ENCODE measurements at places on chromosomes 6 and 20. TPM values are rescaled to one million over a fixed set of nuclear protein-coding genes. Genes with fewer than 3 reads are reported as not detected.

DNA sequence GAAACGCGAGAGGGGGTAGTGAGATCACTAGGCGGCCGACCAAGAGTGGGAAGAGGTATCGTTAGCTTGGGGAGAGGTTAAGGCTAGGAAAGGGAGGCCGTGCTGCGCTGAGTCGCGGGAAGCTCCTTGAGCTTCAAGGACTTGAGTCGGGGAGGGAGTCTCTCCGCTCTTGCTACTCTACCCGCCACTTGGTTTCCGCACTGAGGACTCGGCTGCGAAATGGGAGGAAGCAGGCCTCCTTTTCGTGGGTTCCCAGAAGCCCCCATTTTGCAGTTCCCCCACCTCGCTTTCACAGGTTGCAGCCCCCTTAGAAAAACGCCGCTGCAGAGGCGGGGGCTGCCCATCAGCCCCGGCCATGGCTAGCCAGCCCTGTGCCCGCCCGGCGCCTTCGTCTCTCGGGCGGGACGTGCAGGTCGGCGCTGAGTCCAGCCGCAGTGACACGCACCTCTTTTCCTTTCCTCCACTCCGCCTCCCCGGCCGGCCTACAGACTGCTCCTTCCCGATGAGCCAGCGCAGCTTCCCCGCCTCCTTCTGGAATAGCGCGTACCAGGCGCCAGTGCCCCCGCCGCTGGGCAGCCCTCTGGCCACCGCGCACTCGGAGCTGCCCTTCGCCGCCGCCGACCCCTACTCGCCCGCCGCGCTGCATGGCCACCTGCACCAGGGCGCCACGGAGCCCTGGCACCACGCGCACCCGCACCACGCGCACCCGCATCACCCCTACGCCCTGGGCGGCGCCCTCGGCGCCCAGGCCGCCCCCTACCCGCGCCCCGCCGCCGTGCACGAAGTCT, 4.9 kb downstream of the VGLL2 start:
- no peak for DNase-seq
- H3K36me3 ChIP-seq, result no peaks in the 10 kb centered on the region
- H3K27me3 ChIP-seq, result no peaks in the 10 kb centered on the region
- peaks cover 7% of the 10 kb centered on the region for H3K4me1 ChIP-seq
- H3K4me3 ChIP-seq, result no peak overlapping the region

The AKAP12 gene
- total RNA-seq, result 125 TPM

- H3K4me3 ChIP-seq, result no peak overlapping the region
- H3K4me1 ChIP-seq, result peaks cover 2% of the 10 kb centered on the region
- H3K27ac ChIP-seq, result no peak overlapping the region
- no peaks in the 10 kb centered on the region for H3K27me3 ChIP-seq
- no peak for DNase-seq
Measured at GRCh38 chr6:112665815-112666214, 318.7 kb downstream of the RFPL4B start.

DNA sequence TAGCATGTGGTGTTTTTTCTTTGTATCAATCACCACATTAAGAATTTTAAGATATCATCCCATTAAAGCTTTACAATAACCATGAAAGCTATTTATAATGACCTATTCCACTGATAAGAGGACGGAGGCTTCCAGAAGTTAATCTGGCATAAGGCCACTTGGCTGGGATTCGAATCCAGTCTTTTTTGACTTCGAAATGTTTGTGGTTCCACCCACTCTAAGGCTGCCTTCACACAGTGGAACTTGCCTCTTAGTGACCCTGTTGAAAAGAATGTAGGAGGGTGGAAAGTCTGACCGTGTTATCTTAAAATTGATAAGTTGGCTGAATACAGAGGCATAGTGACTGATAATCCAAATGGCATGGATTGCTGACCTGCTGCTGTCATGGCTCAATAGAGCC, 959.7 kb downstream of the KIF16B start:
- H3K27ac ChIP-seq, result no peak overlapping the region
- no peak for DNase-seq
- H3K27me3 ChIP-seq, result no peaks in the 10 kb centered on the region
- H3K4me3 ChIP-seq, result no peak overlapping the region

- no peak overlapping the region for H3K4me3 ChIP-seq
- H3K27me3 ChIP-seq, result no peaks in the 10 kb centered on the region
- H3K4me1 ChIP-seq, result no peaks in the 10 kb centered on the region
- H3K36me3 ChIP-seq, result no peaks in the 10 kb centered on the region
- H3K27ac ChIP-seq, result no peak overlapping the region
Measured at GRCh38 chr6:12229332-12229731, 60.8 kb upstream of the EDN1 start.

The ACTL10 gene
- 1.0 TPM for total RNA-seq

GRCh38 chr20:9114709-9115108, 45.8 kb downstream of the PLCB4 start:
- H3K4me3 ChIP-seq, result no peak overlapping the region
- DNase-seq, result no peak
- H3K27ac ChIP-seq, result no peak overlapping the region
- H3K36me3 ChIP-seq, result no peaks in the 10 kb centered on the region

DNA sequence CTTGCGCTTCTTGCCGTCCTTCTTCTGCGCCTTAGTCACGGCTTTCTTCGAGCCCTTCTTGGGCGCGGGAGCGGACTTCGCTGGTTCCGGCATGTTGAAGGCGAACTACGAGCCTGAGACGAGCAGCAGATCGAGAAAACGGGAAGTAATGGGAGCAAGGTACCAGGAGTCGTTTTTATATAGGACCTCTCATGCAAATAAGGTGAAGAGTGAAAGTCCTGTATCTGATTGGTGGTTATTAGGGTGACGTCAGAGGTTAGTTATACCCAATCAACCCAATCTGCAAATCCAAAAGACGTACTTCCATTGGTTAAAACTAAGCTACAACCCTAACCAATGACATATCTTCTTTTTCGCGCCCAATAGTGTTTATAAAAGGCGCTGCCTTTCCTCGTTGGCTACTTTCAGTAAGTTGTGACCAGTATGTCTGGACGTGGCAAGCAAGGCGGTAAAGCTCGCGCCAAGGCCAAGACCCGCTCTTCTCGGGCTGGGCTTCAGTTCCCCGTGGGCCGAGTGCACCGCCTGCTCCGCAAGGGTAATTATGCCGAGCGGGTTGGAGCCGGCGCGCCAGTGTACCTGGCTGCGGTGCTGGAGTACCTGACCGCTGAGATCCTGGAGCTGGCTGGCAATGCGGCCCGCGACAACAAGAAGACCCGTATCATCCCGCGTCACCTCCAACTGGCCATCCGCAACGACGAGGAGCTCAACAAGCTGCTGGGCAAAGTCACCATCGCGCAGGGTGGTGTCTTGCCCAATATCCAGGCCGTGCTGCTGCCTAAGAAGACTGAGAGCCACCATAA, 100.6 kb upstream of the PRSS16 start:
- peak overlapping the region; percentile 42 for H3K4me3 ChIP-seq
- peaks cover 7% of the 10 kb centered on the region for H3K4me1 ChIP-seq
- H3K36me3 ChIP-seq, result no peaks in the 10 kb centered on the region
- H3K27me3 ChIP-seq, result no peaks in the 10 kb centered on the region
- peak overlapping the region; percentile 84 for H3K27ac ChIP-seq

DNA sequence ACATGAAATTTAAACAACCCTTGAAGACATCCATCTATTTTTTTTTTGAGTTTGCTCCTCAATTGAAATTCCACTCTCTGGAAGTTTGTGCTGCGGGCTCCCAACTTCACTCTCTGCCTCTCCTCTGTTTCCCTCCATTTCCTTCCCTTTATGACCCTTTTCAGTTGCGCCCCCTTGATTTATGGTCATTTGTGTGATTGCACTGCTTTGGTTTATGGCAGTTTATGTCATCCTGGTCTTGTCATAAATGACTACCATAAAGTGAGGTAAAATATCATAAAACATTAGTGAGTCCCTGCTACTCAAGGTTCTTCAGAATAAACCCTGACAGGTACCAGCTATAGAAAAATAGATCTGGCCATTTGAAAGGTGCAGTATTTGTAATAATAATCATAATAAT, 348.3 kb upstream of the ZFP64 start:
- no peaks in the 10 kb centered on the region for H3K36me3 ChIP-seq
- no peak overlapping the region for H3K4me3 ChIP-seq
- no peaks in the 10 kb centered on the region for H3K4me1 ChIP-seq
- no peaks in the 10 kb centered on the region for H3K27me3 ChIP-seq
- no peak overlapping the region for H3K27ac ChIP-seq
- DNase-seq, result no peak

DNA sequence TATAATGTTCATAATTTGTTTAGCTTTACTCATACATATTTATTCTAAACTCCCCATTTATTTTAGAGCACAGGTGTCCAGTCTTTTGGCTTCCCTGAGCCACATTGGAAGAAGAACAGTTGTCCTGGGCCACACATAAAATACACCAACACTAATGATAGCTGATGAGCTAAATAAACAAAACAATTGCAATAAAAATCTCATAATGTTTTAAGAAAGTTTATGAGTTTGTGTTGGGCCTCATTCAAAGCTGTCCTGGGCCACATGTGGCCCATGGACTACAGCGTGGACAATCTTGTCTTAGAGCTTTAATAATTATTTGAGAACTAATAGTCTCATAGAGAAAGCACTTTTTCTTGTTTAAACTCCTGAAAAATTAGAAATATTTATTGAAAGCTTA, 131.3 kb downstream of the MYO6 start:
- no peak for DNase-seq
- no peaks in the 10 kb centered on the region for H3K4me1 ChIP-seq
- no peak overlapping the region for H3K27ac ChIP-seq
- no peak overlapping the region for H3K4me3 ChIP-seq
- no peaks in the 10 kb centered on the region for H3K36me3 ChIP-seq

- H3K27ac ChIP-seq, result no peak overlapping the region
- H3K4me3 ChIP-seq, result no peak overlapping the region
- H3K27me3 ChIP-seq, result no peaks in the 10 kb centered on the region
- no peak for DNase-seq
- no peaks in the 10 kb centered on the region for H3K36me3 ChIP-seq
Measured at GRCh38 chr20:34843421-34843820, 18.0 kb upstream of the NCOA6 start.

DNA sequence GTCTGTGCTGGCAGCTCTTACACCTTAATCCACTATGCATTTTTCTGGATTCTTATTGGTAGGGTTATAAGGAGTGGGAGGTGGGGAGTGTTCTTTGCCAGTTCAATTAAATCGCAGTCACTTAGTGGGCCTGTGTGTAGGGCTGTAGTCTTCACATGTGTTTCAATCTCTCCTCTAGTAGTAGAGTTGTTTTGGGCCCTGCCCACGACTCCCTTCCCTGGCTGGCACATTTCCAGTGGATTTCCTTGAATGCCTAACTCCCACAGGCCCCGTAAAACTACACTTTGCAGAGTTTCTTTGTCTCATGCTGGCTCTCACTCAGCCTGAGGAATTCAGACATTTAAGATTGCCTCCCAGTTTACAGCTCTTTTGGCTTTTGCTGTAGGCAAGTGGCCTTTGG, 414.0 kb upstream of the OPRM1 start:
- no peaks in the 10 kb centered on the region for H3K36me3 ChIP-seq
- no peak overlapping the region for H3K4me3 ChIP-seq
- DNase-seq, result no peak
- H3K4me1 ChIP-seq, result no peaks in the 10 kb centered on the region
- H3K27me3 ChIP-seq, result no peaks in the 10 kb centered on the region

DNA sequence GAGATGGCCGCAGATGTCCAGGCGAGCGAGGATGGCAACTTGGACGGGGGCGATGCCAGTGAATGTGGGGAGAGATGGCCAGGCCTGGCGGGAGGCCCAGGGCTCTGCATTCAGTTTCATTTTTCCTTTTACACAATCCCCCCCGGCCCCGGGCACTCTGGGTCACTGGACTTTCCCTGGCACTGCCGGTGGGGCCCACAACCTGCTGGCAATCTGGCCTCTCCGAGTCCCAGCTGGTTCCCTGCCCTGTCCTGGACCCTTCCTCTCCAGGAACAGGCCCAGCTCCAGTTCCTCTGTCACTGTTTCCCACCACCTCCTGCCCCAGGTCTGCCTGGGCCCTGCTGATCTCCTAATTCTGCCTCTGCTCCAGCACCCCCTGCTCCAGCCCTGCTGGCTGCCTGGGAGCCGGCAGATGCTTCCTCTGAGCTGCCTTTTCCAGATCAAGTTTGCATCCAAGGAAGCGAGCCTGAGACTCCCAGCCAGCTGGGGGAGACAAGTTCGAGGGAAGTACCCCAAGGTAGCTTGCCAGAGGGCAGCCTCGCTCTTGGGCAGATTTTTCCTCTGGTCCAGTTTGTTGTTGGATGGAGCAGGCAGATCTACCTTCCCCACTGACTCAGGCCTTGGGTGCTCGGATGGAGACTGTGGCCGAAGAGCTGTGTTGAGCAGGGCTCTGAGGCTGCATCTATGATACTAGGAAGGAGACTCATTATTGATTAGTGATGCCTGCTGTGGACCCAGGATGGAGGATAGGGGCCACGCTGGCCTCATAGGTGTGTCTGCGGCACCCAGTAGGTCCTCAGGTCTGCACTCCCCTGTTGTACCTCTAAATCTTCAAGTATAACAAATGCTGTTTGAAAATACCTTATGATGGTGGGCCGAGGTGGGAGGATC, 83.2 kb downstream of the CEBPB start:
- DNase-seq, result no peak
- no peaks in the 10 kb centered on the region for H3K27me3 ChIP-seq
- H3K4me1 ChIP-seq, result peaks cover under 1% of the 10 kb centered on the region
- H3K4me3 ChIP-seq, result no peak overlapping the region

- H3K4me3 ChIP-seq, result no peak overlapping the region
- DNase-seq, result no peak
- H3K27ac ChIP-seq, result no peak overlapping the region
- H3K27me3 ChIP-seq, result no peaks in the 10 kb centered on the region
- no peaks in the 10 kb centered on the region for H3K4me1 ChIP-seq
Measured at GRCh38 chr20:46994341-46994740, 99.7 kb downstream of the EYA2 start.

The MAP7 gene
- 3.7 TPM for total RNA-seq

DNA sequence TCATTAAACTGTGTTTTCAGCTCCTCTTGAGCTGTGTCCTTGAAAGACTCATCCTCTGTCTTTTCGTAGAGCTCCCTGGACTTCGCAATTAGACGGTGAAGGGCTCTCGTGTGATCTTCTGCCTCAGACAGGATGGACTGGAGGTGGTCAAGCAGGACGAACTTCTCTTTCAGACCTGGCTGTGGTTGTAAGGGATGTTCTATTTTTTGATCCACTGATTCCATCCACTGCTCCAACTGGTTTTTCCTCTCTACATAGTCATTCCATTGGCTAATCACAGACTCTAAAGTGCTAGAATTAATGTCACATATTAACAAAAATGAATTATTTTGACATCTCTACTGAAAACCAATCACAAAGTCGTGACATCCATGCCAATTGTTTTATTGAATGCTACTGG, 250.1 kb downstream of the SYNE1 start:
- H3K27ac ChIP-seq, result no peak overlapping the region
- H3K4me1 ChIP-seq, result no peaks in the 10 kb centered on the region
- H3K4me3 ChIP-seq, result no peak overlapping the region
- no peak for DNase-seq
- no peaks in the 10 kb centered on the region for H3K36me3 ChIP-seq

The SNRPB2 gene
- 53.4 TPM for total RNA-seq

DNA sequence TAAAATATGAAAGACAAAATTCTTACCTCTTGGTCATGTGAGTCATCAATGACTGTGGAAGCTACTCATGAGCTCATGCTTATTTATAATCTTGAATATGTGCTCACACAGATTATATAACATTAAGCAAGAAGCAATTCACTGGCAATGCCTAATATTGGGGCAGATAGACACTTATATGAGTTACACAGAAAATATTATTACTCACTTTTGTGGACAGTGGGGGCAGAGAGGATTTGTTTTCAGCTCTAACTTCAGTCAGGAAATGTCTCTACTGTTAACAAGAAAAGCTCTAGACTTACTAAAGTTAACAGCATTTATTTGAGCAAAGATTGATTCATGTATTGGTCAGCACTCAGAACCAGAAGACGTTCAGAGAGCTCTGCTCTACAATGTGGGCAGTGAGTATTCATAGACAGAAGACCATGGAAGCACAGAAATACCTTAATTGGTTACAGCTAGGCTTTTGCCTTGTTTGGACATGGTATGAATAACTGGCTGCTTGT, 85.8 kb upstream of the AHI1 start:
- H3K27ac ChIP-seq, result no peak overlapping the region
- H3K36me3 ChIP-seq, result no peaks in the 10 kb centered on the region
- no peak overlapping the region for H3K4me3 ChIP-seq
- no peaks in the 10 kb centered on the region for H3K27me3 ChIP-seq
- H3K4me1 ChIP-seq, result no peaks in the 10 kb centered on the region

Data from ovary (tissue), 10 donors.